H4 (cell line): ENCODE measurements at places on chromosomes 5 and 9.
A peak's percentile ranks its signal among the peaks of the same experiment; 100 is the strongest.

GRCh38 chr5:125408448-125409233 lies 662.2 kb upstream of the ZNF608 start:
- peak; percentile 90 for DNase-seq

- no peak for DNase-seq
Measured at GRCh38 chr9:27192291-27192960, 83.4 kb downstream of the TEK start.

DNA sequence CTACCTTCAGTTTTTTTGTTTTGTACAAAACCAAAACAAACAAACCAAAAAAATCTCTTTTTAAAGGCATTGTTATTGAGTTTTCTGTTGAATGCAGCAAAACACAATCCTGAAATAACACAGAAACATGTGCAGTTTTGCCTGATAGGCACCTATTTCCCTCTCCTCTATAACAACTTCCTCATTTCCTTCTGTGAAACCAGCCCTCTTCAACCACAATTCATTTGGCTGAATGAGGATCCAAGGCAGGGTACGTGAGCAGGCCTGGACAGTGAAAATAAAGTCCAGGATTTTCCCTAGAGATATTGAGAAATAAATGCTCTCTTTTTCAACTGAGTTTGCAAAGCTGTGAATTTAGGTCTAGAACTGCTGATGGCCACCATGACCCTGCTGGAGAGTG lies 134.8 kb upstream of the LARP1 start:
- no peak for DNase-seq

GRCh38 chr5:132459031-132459982 lies 31.3 kb downstream of the IRF1 start:
- DNase-seq = peak; percentile 93

DNA sequence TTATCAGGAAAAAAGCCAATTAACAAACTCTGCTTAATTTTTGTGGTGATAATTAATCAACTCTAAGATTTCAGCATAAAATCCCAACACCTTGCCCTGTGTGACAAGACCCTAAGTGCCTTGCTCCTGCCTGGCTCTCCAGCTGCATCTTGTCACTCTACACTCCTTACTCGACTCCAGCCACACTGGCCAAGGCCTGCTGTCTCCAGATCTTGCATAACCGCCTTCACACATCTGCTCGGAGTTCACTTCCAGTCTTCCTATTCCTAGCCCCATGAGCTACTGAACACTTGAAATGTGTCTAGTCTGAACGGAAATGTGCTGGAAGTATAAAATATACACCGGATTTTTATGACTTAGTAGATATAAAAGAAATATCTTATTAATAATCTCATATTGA lies 259.6 kb downstream of the EPB41L4A start:
- DNase-seq = no peak

DNA sequence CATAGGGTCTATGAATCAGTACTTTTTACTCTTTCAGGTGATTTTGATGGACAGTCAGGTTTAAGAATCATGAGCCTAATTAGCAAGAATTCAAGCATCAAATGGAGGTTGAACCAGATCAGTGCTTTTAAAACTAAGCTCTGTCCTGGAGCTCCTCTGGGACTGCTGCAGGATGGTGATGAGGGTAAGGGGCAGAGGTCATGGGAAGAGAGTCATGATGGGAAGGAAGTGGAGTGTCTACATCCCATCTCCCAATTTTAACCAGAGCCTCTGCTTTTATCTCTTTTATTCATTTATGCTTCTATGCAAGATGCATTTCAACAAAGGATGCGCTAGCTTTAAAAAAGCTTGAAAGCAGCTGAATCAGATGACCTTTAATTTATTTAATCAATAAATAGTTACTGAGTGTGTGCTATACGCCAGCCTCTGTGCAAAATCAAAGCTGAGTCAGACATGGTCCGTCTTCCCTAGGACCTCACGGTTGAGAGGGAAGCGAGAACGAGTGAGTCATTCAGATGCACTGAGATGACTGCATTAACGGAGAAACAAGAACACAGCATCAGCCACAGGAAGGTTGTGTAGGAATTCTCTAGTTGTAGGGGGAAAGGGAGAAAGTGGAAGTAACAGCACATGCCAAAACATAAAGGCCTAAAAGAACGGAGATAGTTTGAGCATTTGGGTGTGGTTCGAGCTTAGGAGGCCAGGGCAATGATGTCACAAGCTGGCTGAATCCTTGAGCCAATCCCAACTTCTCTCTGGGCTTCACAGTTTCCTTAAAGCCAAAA lies 441.6 kb upstream of the BRINP1 start:
- DNase-seq = peak; percentile 23

DNA sequence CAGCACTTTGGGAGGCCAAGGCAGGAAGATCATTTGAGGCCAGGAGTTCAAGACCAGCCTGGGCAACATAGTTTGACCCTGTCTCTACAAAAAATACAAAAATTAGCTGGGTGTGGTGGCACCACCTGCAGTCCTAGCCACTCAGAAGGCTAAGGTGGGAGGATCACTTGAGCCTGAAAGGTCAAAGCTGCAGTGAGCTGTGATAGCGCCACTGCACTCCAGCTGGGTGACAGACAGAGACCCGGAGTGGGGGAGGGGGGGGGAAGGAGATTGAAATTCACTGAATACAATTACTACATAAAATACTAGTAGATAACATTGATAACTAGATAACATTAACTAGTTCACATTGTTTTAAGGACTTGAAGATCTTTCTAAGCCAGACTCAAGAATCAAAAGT lies 345.6 kb downstream of the BNC2 start:
- DNase-seq = no peak

DNA sequence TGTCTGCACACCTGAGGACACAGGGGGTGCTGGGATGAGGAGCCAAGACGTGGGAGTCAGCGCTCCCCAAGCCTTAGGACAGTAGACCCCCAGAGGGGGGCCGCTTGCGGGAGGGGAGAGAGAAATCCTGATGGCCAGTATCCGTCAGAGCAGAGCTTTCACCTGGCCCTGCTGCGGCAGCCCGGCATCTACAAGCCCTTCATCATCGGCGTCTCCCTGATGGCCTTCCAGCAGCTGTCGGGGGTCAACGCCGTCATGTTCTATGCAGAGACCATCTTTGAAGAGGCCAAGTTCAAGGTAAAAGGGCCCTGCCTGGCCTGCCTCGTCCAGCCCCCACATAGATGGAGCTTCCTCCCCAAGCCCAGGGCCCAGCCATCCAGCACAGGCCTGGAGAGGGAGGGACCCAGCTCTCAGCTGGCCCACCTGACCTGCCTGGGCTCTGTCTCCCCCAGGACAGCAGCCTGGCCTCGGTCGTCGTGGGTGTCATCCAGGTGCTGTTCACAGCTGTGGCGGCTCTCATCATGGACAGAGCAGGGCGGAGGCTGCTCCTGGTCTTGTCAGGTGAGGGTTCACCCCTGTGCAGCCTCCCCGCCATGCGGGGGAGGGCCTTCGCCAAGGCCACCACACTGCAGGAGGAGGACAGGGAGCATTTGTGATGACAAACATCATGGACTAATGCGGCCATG lies 6.7 kb downstream of the SLC2A8 start:
- DNase-seq = no peak

- no peak for DNase-seq
Measured at GRCh38 chr9:123660691-123661466, 269.0 kb downstream of the DENND1A start.

GRCh38 chr5:64666078-64666477 lies 24.2 kb upstream of the SHISAL2B start:
- peak; percentile 48 for DNase-seq

- no peak for DNase-seq
Measured at GRCh38 chr9:38393128-38393796, 760 bp downstream of the ALDH1B1 start.

DNA sequence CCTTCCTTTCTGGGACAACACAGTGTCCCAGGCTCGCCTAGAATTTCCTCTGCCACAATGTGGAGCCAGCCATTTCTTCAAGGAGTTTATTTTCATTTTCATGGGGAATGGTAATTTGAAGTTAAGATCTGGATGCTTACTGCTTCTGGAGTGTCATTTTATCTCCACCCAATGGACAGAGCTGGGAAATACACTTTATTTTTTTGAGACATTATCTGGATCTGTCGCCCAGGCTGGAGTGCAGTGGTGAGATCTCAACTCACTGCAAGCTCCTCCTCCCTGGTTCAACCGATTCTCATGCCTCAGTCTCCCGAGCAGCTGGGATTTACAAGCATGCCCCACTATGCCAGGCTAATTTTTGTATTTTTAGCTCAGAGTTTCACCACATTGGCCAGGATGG lies 12.7 kb upstream of the THG1L start:
- DNase-seq = peak; percentile 47

DNA sequence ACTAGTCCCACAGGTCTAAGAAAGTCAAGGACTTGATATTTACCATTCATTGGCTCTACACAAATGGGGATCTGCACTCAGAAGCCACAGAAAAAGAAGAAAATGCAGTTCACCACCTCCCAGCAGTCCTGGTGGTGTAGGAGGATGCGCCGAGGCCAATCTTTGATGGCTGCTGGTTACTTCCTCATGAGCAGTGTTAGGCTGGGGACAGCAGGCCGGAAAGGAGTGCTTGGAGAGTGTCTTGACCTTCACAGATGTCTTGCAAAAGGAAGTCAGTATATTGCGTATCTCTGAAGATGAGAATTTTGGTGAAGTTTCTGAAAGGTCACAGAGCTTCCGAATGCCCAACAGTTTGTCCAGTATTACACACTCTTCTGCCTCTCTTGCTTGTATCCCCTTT lies 597.0 kb downstream of the EBF1 start:
- DNase-seq = no peak
